ENCODE measurements at places on chromosomes 11 and 22.

- peak; percentile 48 for DNase-seq
Measured at GRCh38 chr22:20550851-20551744, 43.7 kb downstream of the MED15 start.

GRCh38 chr11:124535552-124536232 is 7.8 kb downstream of the OR8B12 start:
- DNase-seq: no peak

DNA sequence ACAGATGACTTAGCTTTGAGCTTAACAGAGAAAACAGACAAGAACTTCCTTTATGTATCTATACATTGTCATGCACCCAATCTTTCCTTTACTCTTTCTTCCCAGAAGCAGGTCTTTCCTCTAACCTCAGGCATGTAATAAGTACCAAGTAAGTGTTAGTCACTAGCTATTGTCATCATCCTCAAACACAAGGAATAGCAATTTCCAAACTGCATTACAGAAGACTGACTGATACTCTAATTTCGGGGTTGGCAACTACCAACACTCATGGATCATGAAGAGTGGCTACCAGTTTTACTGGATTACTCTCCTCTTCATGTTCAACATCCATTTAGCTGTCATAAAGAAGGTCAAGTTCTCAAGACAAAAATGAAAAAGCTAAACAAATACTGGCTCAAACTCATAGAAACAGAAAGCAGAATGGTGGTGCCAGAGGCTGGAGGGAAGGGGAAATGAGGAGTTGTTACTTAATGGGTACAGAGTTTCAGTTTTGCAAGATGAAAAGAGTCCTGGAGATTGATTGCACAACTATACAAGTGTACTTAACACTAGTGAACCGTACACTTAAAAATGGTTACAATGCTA is 111.6 kb downstream of the SIK3 start:
- DNase-seq: no peak

DNA sequence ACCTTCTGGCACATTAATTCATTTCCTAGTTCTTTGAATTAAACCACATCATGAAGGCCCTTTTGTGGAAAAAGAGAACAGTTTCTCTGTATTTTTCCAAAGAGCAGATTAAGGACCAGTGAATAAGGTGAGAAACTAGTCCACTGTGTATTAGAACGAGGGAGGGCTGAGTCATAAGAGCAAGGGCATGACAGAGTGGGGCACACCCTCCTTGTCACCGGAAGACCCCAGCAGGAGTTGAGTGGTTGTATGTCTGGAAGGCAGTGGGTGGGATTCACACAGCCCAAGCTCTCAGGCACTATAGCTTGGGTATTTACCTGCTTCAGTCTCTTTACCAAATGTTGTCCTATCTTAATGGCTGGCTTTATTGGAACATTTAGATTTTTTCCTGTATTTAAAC is 86.8 kb downstream of the BMAL1 start:
- no peak for DNase-seq

DNA sequence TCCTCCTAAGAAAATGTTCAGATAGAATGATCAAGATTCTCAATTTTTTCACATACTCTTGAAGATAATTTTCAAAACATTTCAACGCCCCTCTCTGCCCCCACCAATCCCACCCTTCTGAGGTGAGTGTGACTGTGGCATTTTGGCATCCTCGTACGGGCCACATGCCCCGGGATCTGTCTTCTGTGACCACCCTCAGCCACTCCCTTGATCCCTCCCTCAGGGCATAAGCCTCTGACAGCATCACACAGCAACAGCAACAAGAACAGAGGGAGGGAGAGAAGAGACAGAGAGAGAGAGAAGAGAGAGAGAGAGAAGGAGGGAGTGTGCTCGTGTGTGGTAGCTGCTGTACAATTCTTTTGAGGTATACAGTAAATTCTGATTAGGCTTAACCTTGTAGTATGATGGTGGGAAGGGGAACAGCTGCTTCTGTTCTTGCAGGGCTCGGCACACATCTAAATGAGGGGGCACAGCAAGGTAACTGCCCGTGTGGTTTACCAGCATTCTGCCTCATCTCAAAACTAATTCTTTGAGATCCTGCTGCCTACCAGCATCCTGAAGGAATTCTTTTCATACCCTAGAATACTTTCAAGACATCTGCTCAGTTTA is 21.4 kb downstream of the SCUBE2 start:
- no peak for DNase-seq

GRCh38 chr11:117837791-117838190 is 13.2 kb upstream of the FXYD2 start:
- DNase-seq: no peak

- DNase-seq: no peak
Measured at GRCh38 chr11:78985663-78986062, 411.0 kb upstream of the NARS2 start.

- DNase-seq: no peak
Measured at GRCh38 chr11:107827041-107827440, 31.5 kb downstream of the SLC35F2 start.

GRCh38 chr11:96098511-96099241 is 174.8 kb upstream of the MTMR2 start:
- DNase-seq: no peak

DNA sequence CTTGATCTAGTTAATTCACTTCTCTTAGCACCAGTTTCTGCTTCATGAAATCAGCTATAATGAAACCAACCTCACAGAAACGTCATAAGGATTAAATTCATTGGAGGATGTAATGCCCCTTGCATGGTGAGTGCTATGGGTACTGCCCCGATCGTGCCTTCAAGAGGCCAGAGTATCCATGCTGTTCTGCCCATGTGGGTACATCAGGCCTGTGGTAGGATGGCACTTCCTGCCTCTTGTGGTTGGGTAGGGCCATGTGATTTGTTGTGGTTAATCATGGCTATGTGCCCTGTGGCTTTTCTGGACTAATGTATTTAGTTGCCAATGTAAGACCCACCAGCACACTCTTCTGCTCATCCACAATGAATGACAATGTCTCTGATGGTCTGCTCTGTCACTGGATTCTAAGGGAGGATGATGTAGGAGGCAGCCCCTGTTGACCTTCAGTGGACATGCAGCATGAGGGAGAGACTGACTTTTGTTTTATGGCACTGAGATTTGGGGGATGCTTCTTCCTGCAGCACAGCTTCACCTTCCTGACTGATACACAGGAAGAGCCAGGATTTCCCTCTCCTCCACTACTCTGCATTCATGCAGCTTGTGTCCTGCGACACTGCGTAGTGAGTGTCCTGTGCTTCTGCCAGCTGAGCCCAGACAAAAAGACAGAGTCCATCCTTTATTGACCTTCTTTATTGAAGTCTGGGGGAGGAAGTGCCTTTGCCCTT is 66.2 kb downstream of the DHCR7 start:
- no peak for DNase-seq

GRCh38 chr22:49197505-49197904 is 630.2 kb downstream of the BRD1 start:
- DNase-seq: no peak

GRCh38 chr11:96090711-96091110 is 166.8 kb upstream of the MTMR2 start:
- DNase-seq: no peak

GRCh38 chr22:26983311-26983710 is 325.9 kb downstream of the MIAT start:
- no peak for DNase-seq

DNA sequence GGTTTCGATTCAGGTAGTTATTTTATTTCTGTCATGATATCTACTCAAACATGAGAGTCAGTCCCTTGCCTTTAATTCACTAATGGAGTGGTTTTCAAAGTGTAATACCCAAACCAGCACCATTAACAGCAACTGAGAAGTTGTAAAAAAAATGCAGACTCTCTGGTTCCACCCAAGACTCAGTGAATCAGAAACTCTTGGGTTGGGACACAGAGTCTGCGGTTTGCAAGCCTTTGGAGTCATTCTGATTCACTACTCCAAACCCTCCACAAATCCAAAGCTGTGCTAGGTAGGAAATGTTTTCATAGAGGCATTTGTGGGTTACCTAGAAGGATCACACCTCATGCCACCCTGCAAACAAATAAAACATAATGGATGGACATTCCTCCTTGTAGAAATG is 340.1 kb downstream of the NTM start:
- DNase-seq: no peak

GRCh38 chr11:44863231-44863630 is 87.5 kb downstream of the TP53I11 start:
- no peak for DNase-seq

DNA sequence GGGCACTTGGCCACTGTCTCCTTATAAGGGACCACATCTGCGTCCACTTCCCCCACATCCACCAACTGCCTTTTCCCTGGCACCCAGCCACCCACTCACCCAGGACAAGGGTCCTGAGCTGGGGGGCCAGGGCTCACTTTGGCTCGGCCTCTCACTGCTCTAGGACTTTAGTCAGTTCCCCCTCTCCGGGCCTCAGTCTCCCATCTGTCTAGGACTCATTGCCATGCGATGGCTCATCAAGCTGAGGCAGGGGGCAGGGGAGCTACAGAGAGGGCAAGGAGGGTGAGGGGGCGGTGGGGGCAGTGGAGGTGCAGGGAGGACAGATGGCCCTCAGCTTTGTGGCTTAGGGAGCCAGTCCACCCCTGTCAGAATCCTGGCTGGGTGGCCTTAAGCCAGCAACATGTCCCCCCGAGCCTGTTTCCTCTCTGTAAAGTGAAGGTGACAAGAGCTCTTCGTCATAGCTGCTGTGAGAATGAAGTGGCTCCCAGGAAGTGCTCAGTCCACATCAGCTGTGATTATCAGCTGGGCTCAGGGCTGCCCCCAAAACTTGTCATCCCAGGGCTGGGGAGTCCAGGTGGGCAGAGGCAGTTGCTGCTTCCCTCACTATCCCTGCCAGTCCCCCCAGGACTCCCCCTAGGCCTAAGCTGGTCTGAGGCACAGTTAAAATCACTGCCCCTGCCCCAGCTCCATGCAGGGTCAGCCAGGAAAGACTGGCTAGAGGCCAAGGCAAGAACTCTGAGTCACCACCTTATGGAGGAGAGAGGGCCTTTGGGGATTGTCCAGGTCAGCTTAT is 14.9 kb downstream of the RAC2 start:
- DNase-seq: no peak

DNA sequence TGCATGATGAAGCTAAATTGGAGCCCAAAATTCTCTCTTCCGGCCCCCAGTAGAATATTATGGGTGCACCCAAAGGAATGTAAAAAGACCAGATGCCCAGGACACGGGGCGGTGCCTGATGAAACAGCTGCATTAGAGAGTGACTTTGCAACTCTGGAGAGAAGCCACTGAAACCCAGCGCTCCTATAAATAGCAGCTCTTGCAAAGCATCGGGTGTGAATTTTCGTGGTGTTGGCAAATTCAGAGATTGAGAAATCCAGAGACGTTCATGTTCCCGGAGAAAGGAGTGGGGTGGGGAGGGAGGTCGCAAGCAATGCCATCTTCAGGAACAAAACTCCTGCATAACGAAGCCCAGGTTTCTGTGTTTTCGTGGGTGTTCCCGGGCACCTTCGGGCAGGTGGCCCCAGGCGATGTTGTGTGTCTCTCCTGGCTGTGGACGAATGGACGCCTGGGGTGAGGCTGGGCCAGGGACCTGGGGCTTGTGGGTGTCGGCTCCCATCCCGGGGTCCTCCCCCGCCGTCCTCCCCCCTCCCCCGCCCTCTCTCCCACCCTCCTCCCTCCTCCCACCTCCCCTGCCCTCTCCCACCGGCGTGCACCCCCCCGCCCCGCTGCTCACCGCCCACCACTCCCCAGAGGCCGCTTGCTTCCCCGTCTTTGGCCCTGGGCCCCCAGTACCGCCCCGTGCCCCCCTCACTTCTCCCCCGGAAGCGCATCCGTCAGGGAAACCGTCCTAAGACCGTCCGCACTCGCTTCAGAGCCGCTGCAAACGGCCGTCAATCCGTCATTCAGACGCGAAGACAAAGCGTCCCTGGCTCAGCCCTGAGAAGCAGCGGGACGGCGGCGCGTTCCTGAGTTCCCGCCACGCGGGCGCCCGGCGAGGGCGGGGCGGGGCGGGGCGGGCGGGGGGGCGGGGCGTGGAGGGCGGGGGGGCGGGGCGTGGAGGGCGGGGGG is 26.7 kb upstream of the TOLLIP start:
- DNase-seq: peak; percentile 35

GRCh38 chr11:84884836-84885235 is 742.3 kb downstream of the DLG2 start:
- no peak for DNase-seq

- DNase-seq: no peak
Measured at GRCh38 chr11:36578458-36578857, 10.7 kb downstream of the RAG1 start.

GRCh38 chr11:128422576-128423370 is 164.6 kb downstream of the ETS1 start:
- DNase-seq: peak; percentile 73

DNA sequence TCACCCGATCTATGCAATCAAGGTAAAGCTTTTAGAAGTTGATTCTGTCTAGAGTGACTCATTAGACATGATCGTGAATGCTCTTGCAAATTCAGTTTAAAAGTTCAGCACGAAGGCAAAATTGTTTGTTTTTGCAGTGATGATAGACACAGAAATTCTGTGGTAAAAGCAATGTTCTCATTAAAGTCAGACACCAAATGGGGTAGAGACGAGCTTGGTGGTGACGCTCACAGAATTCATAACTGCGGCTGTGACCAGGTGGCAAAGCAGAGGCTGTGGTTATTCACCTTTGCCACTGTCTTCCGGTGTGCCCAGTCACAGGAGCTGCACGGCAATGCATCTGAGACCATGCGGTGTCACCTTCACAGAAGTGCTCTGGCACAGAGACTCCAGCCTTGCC is 83.4 kb downstream of the WNT7B start:
- DNase-seq: no peak

DNA sequence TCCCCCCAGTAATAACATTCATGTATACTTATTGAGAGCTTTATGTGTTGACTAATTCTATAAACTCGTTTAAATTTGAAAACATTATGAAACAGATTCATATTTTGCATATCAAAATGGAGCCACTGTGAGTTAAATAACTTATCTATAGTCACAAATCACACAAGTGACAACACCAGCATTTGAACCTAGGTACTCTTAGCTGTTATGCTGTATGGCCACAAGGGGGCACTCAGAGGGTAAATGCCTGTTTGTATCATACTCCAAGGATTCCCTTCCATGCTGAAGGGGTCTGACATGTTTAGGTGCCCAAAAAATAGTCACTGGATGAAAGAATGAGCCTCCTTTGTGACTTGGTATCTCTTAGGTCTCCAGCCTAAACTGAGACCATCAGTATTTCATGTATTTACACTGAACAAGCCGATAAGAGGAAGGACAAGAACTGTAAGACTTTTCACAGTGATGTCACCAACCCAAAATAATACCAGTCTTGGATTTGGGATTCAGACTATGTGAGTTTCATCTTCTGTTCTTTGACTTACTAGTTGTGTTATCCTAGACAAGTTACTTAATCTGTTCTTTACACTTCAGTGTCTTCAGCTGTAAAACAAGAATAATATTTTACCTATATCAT is 12.2 kb upstream of the OR52D1 start:
- peak; percentile 4 for DNase-seq

GRCh38 chr11:78325274-78325781 is 92.3 kb downstream of the GAB2 start:
- DNase-seq: no peak

- DNase-seq: no peak
Measured at GRCh38 chr11:3050386-3051195, 6.6 kb downstream of the CARS1 start.

GRCh38 chr22:20955548-20955947 is 11.5 kb upstream of the AIFM3 start:
- DNase-seq: no peak
